ENCODE measurements at places on chromosomes 16 and 17.

DNA sequence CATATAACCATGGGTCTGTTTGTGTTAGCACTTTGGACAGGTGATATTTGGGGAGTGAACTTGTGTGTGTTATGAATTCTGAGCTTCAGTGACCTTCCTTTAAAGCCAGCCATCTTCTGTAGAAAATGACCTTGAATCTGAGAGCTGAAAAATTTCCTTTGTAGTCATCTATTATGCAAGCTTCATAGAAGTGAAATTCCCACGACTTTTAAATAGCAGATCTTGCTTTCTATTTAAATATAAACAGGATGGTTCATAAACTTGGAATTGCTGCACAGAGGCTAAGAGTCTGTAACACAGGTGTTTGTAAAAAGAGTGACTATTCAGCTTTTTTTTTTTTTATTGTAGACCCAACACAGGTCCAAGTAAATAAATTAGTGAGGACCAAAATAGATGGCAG is 85.5 kb downstream of the MARCHF10 start:
- no peak for DNase-seq

DNA sequence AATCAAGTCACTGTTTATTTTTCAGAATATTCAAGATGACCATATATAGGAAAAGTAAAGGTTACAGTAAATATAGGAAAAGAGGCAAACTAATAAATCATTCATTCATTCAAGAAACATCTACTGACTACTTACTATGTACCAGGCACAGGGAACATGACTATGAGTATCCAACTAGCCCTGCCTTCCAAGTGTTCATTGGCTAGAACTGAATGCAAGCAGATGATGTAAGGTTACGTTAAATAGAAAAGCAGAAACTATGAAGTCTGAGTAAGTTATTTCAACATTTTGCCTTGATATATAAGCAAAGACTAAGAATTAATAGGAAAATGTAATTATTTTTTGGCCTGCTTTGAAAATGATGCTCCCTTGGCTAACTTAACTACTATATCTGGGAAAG is 36.7 kb downstream of the SPAG9 start:
- no peak for DNase-seq

GRCh38 chr17:76690596-76691280 is 20.0 kb downstream of the MXRA7 start:
- DNase-seq, result no peak

- no peak for DNase-seq
Measured at GRCh38 chr17:74728033-74728701, 8.9 kb upstream of the RAB37 start.

DNA sequence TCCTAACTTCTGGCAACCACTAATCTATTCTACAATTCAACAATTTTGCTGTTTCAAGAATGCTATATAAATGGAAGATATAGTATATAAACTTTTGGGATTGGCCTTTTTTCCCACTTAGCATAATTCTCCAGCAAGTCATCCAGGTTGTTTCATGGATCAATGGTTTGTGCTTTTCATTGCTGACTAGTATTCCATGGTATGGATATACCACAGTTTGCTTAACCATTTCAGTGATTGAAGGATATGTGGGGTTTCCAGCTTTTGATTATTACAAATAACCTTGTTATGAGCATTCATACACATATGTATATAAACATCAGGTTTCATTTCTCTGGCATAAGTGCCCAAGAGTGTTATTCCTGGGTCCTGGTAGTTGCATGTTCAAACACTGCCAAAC is 2.1 kb upstream of the FAM83G start:
- DNase-seq, result no peak

GRCh38 chr16:27624154-27625049 is 74.5 kb downstream of the KATNIP start:
- DNase-seq, result no peak

DNA sequence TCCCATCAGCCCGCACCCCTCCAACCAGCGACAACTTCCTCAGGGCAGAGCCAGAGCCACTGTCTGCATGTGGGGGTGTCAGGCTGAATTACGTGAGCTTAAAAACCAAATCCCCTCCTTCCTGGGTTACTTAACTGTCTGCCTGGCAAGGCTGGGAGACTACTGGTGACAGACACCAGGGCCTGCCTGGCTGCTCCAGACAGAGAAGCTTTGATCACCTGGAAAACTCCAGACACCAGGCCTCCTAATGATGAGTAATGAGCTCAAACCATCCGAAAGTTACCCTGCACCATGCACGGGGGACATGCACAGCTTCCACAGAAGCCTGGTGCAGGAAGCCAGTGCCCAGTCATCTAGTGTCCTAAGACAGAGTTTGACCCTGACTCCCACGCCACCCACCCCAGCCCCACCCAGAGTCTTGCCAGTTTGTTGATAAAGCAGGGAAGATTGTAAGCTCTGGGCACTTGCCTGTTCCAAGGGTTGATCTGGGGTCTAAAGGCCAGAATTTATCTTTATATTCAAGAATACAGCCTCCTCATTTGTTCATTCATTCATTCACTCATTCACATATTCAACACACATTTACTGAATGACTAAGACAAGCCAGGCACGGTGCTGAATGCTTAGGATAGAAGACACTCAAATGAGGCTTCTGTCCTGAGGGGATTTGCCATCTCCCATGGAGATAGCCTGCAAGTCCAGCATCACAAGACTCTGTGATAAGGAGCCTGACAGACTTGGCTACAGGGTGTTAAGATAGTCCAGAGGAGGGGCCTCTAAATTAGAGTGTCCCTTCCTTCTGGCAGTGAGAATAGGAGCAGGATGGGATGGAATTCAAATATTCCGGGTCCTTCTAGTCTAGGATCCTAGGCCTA is 7.2 kb upstream of the CCDC182 start:
- peak; percentile 68 for DNase-seq

DNA sequence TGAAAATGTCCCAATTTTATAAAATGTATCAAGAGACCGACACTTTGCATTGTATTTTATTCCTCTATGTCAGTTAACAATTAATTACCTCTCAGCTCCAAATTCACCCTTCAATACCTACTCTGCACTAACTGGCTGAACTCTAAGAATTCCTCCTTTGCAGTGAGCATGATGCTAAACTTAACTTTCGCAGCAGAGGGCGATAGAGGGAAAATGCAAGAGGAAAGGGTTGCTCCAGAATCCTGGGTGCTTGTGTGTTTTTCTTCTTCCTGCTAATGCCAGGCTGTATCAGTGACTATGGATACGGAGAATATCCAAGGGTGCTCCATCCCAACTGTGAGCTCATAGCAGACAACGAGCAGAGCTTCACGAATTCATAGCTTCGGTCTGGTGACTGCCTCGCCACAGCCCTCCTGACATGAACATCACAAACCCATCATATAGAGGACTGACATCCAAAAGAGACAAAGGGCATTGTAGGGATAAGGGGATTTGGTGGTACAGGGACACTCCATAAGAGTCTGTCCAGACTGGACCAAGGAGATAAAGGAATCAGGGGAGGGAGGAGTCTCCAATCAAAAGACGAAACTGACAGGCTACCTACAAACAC is 172.9 kb downstream of the STX8 start:
- DNase-seq, result peak; percentile 40

DNA sequence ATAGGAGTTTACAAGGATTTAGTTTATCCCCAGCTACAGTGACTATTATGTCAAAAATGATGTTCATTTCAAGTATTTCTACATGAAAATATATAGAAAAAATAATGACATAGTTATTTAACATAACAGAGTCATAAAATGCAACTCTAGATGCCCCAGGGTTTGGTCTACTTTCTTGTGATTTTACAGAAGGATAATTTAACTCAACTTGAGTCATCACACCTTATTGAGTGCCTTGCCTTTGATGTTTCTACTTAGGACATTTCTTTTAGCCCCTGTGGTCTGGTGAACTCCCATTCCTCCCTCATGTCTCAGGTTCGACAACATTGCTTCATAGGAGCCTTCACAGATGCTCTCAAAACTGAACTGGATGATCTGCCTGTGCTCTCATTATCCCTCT is 2.0 kb downstream of the KRT20 start:
- DNase-seq, result no peak

DNA sequence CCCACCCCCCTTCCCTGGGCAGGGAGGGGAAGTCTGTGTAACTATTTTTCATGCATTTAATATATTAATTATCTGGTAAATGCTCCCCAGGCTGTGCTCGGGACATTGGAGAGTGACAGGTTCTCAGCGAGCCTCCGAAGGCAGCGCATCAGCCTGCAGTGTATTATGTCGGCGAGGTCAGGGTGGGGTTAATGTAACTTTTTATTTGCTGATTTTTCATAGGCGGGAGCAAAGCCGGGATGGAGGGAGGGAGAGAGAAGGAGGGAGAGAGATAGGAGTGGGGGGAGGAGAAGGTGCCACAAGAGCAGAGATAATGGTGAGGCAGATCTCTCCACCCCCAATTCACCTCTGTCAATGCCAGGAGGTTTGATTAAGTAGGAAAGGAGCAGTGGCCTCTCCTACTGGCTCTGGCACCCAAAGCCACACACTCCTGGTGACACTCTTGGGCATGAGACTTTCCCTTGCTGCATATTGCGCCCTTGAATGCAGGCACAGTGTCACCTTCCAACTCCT is 104.0 kb downstream of the MRM1 start:
- no peak for DNase-seq

DNA sequence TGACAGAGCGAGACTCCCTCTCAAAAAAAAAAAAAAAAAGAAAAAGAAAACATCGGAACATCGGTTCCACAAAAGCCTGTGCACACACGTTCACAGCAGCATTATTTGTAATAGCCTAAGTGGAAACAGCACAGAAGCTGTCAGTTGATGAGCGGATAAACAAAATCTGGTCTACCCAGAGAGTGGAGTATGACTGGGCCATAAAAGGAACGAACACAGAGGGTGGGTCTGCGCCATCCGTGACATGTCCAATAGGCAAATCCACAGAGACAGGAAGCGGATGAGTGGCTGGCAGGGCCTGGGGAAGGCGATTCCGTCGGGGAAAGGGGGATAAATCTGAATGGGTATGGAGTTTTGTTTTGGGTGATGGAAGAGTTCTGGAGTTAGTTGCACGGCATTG is 212.2 kb upstream of the CIBAR2 start:
- DNase-seq, result no peak

GRCh38 chr17:33124185-33124584 is 132.5 kb downstream of the SPACA3 start:
- DNase-seq, result no peak

GRCh38 chr16:86034421-86034919 is 135.5 kb downstream of the IRF8 start:
- DNase-seq, result no peak

GRCh38 chr17:78997231-78997741 is 12.3 kb downstream of the CANT1 start:
- DNase-seq, result no peak

- DNase-seq, result no peak
Measured at GRCh38 chr17:65054602-65055001, 1.9 kb downstream of the GNA13 start.

GRCh38 chr16:6573577-6573976 is 759.1 kb upstream of the RBFOX1 start:
- DNase-seq, result no peak

- no peak for DNase-seq
Measured at GRCh38 chr17:82636626-82637598, 11.3 kb downstream of the WDR45B start.

- DNase-seq, result no peak
Measured at GRCh38 chr17:29573871-29574731, 5.6 kb downstream of the TP53I13 start.

- peak; percentile 55 for DNase-seq
Measured at GRCh38 chr16:648781-649589, at the start of gene WDR90. Gene WDR90, plus strand, starts transcription at chr16:649365. Its CDS starts 52 bp downstream, at chr16:649417.

DNA sequence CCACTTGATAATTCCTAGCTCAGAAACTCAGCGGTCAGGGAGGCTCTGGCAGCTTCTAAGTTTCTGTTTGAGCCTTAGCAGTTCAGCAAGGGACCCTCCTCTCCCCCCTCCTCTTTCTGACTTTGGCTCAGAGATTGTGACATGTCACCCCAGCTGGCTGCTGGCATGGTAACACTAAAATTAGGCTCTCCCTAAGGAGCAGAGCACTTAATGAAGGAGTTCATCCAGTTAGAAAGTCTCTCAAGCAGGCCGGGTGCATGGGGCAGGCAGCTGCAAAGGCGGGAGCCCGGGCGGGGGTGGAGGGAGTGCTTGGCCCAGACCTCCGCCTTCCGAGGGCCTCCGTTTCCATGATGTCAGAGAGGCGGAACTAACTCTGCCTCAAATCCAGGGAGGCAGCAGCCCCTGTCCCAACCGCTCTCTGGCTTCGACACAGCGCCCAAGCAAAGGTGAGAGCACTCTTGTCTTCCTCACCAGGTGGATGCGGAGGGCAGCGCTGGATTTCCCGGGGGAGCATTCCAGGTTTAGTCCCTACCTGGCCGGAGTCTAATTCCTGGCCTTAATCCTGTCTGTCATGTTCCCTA is 128.0 kb upstream of the PLCG2 start:
- DNase-seq, result no peak

- no peak for DNase-seq
Measured at GRCh38 chr17:4845118-4845517, 12.0 kb downstream of the MINK1 start.

DNA sequence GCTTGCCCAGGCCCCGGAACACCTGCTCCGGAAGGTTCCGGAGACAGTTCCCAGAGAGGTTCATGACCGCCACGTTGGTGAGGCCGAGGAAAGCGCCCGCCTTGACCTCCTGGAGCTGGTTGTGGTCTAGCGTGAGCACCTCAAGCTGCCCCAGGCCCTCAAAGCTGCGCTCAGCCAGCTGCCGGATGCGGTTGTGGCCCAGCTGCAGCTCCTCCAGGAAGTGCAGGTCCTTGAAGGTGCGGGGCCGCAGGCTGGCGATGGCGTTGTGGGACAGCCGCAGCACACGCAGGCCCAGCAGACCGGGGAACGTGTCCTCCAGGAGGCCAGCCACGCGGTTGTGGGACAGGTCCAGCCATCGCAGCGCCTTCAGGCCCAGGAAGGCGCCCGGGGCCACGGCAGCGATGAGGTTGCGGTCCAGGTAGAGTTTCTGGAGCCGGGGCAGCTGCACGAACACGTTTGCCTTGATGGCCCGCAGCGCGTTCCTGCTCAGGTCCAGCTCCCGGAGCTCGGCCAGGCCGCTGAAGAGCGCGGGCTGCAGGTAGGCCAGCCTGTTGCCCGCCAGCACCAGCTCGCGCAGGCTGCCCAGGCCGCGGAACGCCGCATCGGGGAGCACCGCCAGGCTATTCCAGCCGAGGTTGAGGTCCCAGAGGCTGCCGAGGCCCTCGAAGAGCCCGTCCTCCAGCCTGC is 2.1 kb downstream of the IGFALS start:
- DNase-seq, result no peak

DNA sequence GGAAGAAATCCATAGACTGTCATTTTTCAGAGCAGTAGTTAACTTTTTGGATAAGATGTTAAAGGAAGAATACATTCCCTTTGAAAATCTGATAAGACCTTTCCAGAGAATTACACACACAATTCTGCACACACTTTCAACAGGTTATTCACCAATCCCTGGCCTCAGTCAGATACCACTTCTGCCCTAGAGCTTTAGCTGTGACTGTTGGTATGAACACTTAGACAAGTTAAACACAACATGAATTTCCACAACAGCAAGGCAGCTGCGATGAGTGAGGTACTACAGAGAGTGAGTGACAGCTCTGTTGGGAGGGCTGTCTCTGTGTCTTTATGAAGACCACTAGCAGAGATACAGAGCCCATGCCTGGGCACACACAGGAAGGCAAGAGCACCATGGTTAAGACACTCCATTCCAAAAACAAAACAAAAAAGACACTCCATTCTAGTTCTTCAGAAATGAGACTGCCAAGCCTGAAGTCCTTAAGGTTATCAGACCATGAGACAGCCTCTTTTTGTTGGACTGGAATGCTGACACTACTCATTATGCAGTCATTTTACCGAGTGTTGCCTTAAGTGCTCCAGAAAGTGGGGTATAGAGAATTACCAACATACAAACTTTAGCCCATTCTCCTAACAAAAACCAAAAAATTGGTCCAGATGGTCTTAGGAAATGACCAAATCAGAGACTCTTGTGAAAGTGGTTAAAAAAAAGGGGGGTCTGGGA is 42.4 kb downstream of the TOM1L2 start:
- no peak for DNase-seq

- peak; percentile 96 for DNase-seq
Measured at GRCh38 chr17:78736526-78737079, 45.5 kb downstream of the CYTH1 start.
